ENCODE measurements at places on chromosomes 11 and 22. TPM values are rescaled to one million over a fixed set of nuclear protein-coding genes. Genes with fewer than 3 reads are reported as not detected.

- DNase-seq: no peak
Observed at GRCh38 chr11:94018721-94019120, 2.4 kb upstream of the HEPHL1 start.

DNA sequence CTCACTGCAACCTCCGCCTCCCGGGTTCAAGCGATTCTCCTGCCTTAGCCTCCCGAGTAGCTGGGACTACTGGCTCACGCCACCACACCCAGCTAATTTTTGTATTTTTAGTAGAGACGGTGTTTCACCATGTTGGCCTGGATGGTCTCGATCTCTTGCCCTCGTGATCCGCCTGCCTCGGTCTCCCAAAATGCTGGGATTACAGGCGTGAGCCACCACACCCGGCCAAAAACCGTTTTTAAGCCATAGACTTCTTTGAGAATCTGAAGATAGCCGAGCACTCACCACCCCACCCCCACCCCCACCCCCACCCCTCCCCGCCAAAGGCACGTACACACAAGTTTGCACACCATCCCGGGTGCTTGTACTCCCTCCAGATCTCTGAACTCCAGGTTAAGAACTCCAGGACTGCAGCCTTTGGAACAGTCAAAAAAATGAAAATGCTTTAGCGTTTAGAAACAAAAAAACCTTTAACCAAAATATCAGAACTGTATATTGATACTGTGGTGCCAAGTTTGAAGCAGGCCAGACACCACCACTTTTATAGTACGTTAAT, 1.5 kb downstream of the CRKL start:
- DNase-seq: no peak

DNA sequence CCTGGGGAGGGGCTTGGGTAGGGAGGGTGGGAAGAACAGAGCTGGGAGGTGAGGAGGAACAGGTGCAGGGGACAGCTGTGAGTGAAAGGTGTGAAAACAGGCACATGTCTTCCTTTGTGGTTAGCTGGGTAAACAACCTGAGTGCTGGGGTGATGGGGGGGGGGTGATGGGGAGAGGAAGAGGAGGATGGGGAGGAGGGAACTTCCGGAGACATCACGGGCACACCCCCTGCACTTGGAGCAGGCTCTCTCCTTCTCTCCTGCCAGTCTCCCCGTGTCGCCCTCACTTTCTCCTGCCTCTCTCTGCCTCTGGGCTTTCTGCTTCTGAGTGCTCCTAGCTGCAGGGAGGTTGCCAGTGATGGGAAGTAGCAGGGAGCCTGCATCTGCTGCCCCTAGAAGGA, 8.8 kb downstream of the CXCR5 start:
- DNase-seq: no peak

The CD151 gene
- 253 TPM for total RNA-seq

The OR4D6 gene
- not detected for total RNA-seq

The CLCF1 gene
- 7.1 TPM for total RNA-seq

- DNase-seq: peak; percentile 51
Observed at GRCh38 chr11:114886644-114887265, 208.4 kb downstream of the NXPE2 start.

DNA sequence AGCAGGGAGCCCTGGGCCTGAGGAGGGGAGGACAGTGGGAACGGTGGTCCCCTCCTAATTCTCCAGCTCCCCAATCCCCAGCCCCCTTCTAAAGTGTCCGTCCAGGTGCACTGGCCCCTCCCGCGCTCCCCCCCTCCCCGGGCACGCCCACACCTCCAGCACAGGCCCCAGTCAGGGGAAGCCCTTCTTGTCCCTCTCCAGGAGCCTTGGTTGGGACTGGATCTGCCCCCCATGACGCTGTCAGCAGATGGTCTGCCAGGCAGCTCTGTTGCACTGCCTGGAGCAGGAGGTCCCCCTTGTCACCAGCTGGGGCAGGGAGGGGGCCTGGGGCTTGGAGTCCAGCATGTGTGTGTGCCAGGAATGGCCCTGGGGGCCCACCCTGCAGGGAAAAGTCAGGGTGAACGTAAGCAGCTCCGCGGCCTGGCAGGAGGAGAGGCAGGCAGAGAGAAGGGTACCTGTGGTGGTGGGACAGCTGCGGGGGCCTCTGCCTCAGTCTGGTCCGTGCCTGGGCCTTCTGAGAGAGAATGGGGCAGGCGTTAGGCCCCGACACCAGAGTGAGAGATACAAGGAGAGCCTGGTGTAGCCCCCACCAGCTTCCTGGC, 1.6 kb downstream of the IRF7 start:
- DNase-seq: no peak

DNA sequence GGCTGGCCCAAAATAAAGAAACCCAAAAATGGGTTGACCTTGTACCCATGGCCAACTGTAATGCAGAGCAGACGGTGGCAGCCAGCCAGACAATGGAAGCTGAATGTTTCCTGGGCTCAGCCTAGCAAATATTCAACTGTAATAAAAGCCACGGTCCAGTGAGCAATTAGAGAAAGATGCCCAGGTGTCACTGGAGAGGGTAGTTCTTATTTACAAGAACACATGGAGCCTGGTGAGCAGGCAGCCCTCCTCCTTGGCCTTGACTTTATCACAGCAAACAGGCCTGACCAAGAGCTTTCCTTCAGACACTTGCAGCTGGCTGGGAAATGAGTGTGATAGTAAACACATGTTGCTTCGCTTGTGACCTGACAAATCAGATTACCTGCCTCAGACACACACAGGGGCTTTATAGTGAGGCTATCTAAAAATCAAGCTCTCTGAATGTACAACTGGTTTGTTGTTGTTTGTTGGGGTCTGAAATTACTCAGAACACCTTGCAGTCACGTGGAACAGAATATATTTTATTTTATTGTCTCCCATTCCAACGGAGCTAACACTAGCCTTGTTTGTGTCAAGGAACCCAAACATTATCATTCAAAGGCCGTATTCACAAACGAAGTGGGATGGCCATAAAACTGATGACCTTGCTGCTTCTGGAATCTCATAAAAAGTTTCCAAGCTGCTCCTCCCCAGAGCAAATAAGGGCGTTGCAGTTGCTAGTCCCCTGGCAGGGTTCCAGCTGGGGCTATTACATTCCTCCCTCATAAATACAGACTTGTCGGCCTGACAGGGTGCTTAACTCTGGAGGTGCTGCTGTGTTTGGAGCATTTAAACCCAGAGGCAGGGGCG, 161.1 kb downstream of the BBOX1 start:
- DNase-seq: peak; percentile 90

The OR8G1 gene
- total RNA-seq: not detected

GRCh38 chr11:63853476-63853875, 14.6 kb downstream of the MARK2 start:
- no peak for DNase-seq

GRCh38 chr11:77187111-77187750, 59.2 kb downstream of the MYO7A start:
- no peak for DNase-seq

DNA sequence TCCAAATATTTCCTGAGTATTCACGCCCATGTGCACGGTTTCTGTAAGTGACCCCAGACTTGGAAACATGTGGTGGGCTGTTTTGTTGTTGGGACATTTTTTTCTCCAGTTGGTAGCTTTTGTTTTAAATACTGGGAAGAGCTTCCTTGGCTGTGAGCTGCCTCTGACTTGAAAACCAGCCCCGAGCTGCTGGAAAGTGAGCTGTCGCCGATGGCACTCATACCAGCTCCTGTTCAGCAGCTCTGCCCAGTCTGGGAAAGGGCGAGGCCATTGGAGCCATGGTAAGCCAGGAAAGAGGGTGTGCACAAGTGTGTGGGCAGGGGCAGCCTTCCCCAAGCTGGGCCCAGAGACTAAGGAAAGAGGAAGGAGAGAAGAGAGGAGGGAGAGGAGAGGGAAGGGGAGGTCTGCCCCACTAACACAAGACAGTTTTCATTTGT, 3.2 kb upstream of the FLI1 start:
- no peak for DNase-seq

DNA sequence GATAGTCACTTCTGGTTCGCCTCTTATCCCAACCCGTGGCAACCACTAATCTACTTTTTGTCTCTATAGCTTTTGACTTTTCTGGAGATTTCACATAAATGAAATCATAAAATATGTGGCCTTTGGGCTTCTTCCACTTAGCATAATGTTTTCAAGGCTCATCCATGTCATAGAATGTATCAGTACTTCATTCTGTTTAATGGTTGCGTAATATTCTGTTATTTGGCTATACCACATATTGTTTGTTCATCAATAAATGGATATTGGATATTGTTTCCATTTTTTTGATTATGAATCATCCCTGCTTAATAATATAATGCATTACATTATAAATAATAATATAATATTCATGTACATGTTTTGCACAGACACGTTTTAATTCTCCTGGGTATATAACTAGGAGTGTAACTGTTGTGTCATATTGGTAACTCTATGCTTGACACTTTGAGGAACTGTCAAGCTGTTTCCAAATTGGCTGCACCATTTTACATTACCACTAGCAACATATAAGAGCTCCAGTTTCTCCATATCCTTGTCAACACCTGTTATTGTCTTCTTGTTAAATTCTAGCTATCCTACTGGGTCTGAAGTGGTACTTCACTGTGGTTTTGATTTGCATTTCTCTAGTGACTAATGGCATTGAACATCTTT, 181.5 kb downstream of the CADM1 start:
- no peak for DNase-seq

DNA sequence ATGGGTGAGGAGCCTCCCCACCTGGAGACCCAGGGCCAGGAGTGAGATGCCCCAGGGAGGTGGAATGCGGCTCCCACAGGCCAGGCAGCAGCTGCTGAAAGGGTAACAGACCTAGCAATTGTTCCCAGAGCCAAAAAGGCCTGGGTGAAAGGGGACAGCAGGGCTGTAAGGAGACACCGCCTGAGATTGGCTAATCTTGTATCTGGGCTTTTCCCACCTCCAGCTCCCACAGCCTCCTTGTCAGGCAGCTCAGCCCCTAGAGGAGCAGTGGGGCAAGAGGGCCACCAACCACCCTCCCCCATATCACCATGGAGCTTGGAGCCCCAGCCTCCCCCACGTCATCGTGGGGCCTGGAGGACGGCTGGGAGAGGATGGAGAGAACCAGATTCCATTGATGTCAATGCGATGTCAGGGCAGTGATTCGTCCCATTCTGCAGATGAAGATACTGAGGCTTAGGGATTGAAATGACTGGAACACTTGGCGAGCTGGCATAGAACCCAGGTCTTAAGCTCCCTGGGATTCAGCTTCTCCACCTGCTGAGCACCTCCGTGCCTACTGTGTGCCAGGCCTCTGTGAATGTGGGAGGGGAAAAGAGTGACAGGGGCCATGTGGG, 2.9 kb upstream of the MGAT3 start:
- peak; percentile 21 for DNase-seq

DNA sequence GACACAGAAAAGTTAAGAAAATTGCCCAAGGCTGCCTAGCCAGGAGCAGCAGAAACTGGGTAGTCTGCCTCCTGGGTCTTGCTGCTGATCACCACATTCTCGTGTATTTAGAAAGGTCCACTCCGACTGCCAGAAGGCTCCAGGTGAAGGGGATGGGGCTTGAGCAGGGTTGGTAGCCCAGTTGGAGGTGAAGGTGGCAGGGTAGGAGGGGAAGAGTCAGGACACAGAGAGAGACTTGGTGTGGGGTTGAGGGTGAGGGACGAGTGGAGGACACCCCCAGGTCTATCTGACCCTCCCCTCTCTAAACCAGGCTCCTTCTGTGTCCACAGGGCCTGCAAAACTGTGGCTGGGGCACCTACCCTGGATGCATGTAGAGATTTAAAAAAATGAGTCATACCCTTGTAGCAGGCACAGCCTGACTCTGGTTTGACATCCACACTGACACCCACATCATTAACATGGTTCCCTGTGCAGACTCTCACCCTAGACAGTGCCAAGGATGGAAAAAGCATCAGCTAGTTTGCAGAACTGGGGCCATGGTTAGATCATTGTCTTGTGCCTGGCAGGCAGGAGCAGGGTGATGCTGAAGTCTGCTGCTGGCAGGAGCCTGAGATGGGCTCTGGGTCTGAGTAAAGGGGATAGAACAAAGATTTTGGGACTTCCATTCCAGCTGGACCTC, 273.2 kb downstream of the TENM4 start:
- DNase-seq: no peak

DNA sequence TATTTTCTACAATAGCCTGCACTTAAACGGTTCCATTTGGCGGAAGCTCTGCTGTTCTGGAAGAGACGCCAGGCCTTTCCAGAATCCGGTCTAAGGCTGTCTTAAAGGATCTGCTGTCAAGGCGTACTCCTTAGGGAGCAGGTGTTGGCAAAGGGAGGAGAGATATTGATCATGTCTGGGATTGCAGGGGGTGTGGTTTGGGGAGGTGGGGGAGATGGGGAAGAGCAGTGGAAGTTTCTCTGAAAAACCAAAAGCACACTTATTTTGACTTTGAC, 22.5 kb upstream of the WNT11 start:
- DNase-seq: no peak

The APOBEC3F gene
- 0.97 TPM for total RNA-seq

DNA sequence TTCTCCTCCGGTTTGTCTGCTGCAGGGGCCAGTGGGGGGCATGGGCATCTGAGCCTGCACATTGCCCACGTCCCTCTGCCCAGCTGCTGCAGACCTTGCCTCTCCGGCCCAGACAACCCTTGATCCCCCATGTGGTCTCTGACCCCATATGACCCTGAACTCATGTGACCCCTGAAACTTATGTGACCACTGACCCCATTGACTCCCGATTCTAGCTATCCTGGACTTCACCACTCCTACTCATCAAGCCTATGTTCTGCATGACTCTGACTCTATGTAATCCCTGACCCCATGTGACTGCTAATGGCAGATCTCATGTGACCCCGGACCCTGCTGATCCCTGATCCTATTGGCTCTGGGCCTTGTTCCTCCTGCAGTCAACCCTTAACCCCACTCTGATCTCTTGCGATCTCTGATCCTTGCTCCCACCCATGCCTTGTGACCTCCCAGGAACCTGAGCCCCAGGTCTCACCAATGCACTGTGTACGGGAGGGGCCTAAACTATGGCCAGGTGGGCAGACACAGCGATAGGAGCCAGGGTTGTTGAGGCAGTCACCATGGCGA, 5.7 kb downstream of the LTBP3 start:
- DNase-seq: no peak

The CHADL gene
- not detected for total RNA-seq

GRCh38 chr11:35275786-35276170, 136.8 kb downstream of the CD44 start:
- no peak for DNase-seq

DNA sequence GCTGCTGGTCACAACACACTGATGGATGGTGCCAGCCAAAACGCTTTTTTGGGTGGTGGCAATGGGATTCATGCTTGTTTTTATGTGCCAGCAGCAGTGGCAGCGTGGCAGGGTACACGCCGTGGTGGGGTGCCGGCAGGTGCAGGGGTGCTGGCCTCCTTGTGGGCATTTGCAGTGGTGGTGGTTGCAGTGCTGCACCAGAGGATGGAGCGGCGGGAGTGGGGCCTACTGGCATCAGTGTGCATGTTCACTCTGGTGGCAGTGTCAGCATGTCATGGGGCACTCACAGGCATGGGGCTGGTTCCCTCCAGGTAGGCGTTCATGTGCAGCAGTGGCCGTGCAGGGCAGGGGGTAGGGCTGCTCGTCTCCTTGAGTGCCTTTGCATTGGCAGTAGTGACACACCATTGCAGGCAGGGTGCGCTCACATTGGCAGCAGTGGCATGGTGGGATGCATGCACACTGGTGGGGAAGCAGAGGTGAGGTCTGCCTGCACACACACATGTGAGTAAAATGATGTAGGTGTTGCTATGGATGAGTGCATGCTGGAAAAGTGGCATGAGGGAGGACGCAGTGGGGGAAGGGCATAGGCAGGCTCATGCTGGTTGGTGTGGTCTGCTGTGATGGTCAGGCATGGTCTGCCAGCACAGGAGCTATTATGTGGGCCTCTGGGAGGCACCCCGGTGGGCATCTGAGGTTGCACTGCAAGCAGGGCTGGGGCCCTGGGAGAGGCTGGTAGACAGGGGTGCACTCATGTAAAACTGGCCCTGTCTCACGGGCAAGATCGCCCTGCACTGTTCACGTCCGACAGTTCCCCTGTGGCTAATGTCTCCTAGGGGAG, 29.9 kb downstream of the CCDC15 start:
- no peak for DNase-seq

The CCDC116 gene
- total RNA-seq: 0.29 TPM

The LYVE1 gene
- total RNA-seq: not detected

Measured in Daoy (cell line).